ENCODE measurements at places on chromosomes 2 and 18.

DNA sequence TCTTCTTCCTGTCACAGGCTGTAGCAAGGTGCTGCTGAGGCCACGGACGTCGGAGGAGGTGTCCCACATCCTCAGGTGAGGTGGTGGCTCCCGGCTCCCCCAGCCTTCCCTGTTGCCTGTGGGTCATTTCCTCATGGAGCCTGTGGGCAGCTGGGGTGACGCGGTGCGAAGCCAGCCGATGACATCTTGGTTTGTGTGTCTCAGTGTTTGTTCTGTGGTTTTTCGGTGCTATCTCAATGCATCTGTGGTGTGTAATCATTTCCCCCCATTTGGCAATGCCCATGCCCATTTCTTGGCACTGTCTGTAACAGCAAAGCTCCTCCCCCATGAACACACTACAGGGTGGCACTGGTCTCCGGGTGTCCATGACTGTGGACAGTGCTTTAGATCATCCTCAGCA lies 6.6 kb downstream of the D2HGDH start:
- DNase-seq = no peak

GRCh38 chr2:197827618-197828017 lies 23.2 kb downstream of the PLCL1 start:
- no peak for DNase-seq

- no peak for DNase-seq
These were observed 7.2 kb upstream of the SLC40A1 start for GRCh38 chr2:189587780-189588179.

GRCh38 chr18:53795061-53795460 lies 429.4 kb downstream of the MBD2 start:
- DNase-seq = no peak

DNA sequence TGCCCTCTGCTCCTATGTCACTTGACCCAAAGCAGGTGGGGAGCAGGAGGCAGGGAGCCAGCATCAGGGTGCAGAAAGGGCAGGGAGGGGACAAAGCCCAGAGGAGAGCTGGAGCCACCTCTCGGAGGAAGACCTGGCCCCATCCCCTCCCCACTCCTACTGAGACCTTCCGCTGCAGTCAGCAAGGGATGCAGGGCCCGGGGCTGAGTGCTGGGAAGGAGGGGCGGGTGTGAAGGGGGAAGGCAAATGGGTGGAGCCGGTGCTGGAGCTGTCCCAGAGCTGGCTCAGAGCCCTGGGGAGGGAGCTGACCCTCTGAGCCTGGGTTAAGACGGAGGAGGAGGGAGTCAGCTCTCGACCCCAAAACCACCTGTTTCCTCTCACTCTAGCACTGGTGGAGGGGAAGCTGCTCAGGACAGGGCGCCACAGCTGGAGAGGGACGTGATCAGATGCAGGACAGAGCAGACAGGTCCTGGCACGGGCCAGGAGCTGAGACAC lies 33.8 kb downstream of the HS1BP3 start:
- no peak for DNase-seq

DNA sequence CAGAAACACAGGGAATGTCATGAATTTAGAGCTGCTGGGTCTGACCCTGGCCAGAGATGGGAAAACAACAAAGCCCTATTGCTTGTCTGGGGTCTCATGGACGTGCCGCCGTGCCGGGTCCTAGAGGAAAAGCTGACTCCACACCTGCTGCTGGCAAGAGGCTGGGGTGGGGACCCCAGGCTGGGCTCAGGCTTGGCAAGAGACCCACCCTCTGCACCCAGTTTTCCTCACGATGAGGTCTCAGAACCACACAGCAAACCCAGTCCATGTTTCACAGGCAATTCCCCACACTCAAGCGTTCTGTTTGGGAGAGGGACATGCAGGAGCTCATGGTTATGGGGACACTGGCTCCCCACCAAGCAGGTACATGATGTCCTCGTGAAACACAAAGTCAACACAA lies 367.3 kb upstream of the SALL3 start:
- no peak for DNase-seq

- no peak for DNase-seq
These were observed 243.1 kb downstream of the AFF3 start for GRCh38 chr2:99899058-99899855.

- DNase-seq = no peak
These were observed 172.9 kb downstream of the CELF4 start for GRCh38 chr18:37392648-37393047.

- no peak for DNase-seq
These were observed 293.5 kb downstream of the SETBP1 start for GRCh38 chr18:44974174-44974573.

GRCh38 chr2:235582081-235582686 lies 88.3 kb downstream of the AGAP1 start:
- DNase-seq = no peak

DNA sequence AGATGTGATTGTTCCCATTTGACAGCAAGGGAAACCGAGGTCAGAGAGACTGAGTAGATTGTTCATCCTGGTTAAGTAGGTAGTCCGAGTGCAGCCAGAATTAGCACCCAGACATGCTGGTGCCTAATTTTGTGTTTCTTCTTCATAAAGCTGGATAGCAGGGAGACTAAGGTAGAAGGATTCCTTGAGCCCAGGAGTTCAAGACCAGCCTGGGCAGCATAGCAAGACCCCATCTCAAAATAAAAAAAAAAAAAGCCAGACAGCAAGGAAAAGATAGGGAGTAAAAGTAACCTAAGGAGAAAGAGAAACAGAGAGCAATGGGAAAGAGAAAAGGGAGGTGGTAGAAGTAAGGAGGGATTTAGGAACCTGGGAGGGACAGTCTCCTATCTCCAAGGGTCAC lies 120.6 kb downstream of the PRKCE start:
- no peak for DNase-seq

GRCh38 chr2:29723255-29724001 lies 198.0 kb downstream of the ALK start:
- DNase-seq = no peak

DNA sequence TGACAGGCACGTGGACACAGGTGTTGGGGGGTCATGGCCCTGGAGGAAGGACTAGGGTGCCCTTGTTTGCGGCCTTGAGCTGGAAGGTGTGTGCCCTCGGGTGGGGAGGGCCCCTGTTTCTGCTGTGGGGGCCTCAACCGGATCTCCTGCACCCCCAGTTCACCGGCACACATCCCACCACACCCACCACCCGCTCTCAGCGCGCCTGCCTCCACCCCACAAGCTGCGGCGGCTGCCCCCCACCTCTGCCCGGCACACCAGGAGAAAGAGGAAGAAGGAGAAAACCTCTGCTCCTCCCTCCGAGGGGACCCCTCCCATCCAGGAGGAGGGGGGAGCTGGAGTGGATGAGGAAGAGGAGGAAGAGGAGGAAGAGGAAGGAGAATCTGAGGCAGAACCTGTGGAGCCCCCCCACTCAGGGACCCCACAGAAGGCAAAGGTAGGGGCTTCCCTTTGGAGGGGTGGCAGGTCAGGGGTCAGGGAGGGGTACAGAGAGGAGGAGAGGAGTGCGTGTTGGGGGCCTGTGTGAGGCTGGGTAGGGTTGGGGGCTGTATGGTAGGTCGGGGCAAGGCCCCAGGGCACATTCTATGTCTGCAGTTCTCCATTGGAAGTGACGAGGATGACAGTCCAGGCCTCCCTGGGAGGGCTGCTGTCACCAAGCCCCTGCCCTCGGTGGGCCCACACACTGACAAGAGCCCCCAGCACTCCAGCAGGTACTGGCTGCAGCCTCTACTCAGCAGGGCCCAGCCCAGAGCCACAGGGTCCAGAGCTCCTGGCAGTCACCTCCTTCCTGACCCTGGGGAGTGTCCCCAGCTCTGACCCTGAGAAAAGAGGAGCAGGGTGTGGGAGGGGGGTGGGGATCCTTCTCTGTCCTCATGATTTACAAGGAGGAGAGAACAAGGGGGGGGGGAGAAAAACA lies 1.8 kb downstream of the SLC4A3 start:
- DNase-seq = no peak

- no peak for DNase-seq
These were observed 137.7 kb downstream of the ABCA12 start for GRCh38 chr2:215000721-215001120.

GRCh38 chr2:1868683-1869141 lies 124.4 kb upstream of the PXDN start:
- no peak for DNase-seq

DNA sequence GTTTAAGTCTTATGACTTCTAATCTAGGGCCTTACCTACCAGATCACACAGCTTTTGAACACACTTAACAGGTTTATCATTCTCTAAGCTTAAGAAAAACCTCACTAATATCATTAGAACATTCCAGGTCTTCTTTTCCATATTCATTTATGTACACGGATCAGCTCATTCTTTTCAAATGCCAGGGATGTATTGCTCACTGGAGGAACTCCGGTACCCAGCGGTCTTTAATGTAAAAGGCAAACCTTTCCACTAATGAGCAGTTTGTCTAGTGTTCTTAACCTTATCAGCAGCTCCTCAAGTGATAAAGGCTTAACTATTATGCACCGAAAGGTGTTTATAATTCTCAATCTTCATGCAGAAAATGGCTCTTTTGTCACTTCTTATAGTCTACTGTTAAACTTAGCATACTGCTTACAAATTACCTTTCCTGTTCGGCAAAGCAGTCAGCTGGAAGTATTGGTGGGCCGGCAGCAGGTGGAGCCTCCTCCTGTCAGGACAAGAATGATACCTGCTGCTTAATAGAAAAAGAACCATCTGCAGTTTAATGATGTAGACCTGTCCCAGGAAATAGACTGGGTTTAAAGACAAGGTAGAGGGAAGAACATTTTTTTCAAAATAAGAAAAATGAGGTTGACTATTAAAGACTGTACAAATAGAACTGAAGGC lies 142.7 kb downstream of the FIGN start:
- DNase-seq = no peak

- DNase-seq = no peak
These were observed 237.5 kb downstream of the SRBD1 start for GRCh38 chr2:45373534-45373933.

DNA sequence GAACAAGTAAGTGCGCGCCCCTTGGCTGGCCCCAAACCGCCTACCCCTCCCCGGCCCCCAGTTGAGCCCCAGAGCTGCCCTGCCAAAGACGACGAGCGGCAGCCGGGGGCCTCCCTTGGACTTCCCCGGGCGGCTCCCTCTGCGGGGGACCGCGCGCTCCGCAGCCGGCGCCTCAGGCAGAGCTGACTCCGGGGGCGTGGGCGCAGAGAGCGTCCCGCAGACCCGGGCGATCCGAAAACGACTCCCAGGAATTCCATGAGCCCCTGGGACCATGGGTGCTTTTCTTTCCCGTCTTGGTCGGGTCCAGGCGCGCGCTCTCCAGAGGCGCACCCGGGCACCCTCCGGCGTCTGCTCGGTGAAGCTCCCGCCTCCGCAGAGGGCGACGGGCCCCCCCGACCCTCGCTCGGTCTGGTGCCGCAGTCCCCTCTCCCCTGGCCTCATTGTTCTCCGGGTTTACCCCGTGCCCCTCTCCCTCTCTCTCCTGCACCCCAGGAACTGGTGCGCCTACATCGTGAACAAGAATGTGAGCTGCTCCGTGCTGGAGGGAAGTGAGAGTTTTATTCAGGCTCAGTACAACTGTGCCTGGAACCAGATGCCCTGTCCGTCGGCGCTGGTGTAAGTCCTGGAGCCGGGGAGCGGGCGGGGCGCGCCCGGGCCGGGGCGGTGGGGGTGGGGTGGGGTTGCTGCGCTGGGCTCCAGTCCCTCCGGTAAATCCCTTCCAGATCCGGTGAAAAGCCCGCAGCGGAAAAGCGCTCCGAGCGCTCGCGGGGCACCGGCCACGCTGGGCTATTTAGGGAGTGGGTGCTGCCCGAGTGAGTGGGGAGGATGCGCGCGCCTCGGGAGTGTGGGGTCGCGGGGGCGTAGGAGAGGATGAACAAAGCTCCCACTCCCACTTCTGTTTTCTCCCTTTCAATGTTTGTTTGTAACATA lies 776 bp downstream of the EMILIN2 start:
- no peak for DNase-seq

GRCh38 chr2:30231996-30232800 lies 864 bp downstream of the LBH start:
- no peak for DNase-seq

- DNase-seq = no peak
These were observed 116.2 kb upstream of the NPAS2 start for GRCh38 chr2:100703739-100704138.

- no peak for DNase-seq
These were observed 14.1 kb upstream of the EML6 start for GRCh38 chr2:54709336-54709809.

GRCh38 chr2:70777450-70777849 lies 9.4 kb upstream of the ADD2 start:
- no peak for DNase-seq

DNA sequence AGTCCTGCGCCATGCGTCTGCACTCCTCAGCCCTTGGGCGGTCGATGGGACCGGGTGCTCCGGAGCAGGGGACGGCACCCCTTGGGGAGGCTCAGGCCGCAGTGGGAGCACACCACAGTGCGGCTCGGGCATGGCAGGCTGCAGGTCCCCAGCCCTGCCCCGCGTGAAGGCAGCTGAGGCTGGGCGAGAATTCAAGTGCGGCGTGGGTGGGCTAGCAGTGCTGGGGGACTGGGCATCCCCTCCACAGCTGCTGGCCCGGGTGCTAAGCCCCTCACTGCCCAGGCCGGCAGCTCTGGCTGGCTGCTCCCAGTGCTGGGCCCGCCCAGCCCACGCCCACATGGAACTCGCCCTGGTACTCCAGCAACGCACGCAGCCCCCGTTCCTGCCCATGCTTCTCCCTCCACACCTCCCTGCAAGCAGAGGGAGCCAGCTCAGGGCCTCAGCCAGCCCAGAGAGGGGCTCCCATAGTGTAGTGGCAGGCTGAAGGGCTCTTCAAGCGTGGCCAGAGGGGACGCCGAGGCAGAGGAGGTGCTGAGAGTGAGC lies 198.3 kb upstream of the CNTNAP5 start:
- no peak for DNase-seq

GRCh38 chr2:77469106-77469505 lies 53.1 kb downstream of the LRRTM4 start:
- no peak for DNase-seq

- DNase-seq = no peak
These were observed 204.2 kb downstream of the AGAP1 start for GRCh38 chr2:235698028-235698427.

GRCh38 chr2:196961889-196962288 lies 35.4 kb upstream of the PGAP1 start:
- DNase-seq = no peak

DNA sequence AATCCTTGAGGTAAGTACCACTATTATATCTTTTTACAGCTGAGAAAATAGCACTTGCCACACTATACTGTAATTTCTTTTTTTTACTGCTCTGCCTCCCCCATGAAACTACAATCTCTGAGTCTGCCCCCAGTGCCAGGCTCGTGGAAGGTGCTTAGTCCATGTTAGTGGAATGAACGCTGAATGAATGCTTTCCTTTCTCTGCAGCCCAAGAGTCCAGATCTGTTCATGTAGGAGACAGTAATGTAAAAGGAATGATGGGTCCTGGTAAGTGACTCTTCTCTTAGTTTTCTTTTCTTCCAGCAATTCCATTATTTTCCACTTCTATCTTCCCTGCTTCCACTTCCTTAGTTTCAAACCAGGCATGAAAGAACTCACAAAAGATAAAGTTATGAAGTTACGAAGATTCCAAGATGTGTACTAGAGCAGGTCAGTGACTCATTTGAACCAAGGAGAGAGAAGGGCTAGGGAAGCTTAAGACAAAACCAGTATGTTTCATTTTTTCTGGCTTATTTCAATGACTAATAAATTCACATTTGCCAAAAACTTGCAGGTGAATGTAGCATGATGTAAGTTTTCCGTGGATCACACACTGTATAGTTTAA lies 46.0 kb downstream of the ARHGEF33 start:
- no peak for DNase-seq

GRCh38 chr2:106158871-106159270 lies 35.2 kb downstream of the UXS1 start:
- no peak for DNase-seq

- DNase-seq = no peak
These were observed 1.8 kb downstream of the TRABD2A start for GRCh38 chr2:84878896-84879583.

GRCh38 chr2:641872-642815 lies 35.1 kb downstream of the TMEM18 start:
- no peak for DNase-seq
